Fibroblast of villous mesenchyme (primary cell): ENCODE measurements at places on chromosomes 1 and 21. TPM values are rescaled to one million over a fixed set of nuclear protein-coding genes. Genes with fewer than 3 reads are reported as not detected.

PTPRU gene
- 5.5 and 6.9 TPM in 2 replicates for total RNA-seq

SLC1A7 gene
- under 0.01 TPM in 2 replicates for total RNA-seq

ERG gene
- not detected in 2 replicates for total RNA-seq

RNU1-2 gene
- under 0.01 TPM in 1 of 2 replicates, not detected in the other for total RNA-seq

ATXN7L2 gene
- total RNA-seq, result 3.9 and 4.7 TPM in 2 replicates

SVBP gene
- total RNA-seq, result 15.8 and 17.3 TPM in 2 replicates

- DNase-seq, result no peak
Observed at GRCh38 chr1:27539901-27540861, 50.2 kb upstream of the WASF2 start.

DNA sequence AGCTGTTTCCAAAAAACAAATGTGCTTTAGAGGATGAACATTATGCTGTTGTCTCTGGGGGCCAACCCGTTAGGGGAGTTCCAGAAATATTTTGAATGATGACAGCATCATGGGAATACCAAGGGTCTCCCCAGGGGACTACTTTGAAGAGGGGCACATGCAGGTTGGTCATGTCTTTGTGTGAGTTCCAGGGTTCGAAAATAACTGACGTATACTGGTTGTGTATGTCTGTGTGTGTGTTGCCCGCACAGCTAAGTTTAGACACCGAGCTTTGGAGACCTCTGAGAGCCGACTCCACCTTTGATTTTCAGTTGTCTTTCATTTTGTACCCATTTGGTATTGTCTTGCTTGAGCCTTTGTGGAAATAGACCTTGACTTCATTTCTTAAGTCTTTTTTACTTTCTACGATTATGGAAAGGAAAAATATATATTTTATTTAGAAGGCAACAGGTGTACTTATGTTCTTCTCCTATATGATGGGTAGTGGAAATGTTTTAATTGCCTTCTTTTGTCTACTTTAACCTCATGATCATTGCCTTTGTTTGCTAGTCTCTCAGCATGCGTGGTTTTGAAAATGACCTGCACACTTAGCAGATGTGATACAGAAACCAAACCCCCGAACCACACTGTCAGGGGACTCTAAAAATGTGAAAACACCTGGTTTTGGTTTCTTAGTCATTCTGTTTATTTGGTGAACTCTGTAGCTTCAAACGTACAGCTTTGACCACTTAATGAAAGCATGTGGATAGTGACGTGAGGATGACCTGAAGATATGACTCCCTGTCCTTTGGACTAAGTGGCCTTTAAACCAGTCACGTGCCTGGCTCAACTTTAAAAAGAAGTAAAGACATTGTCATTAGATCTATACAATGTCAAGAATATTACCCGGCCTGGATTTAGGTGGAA is 56.5 kb downstream of the GALNT2 start:
- DNase-seq, result peak; percentile 79

DNA sequence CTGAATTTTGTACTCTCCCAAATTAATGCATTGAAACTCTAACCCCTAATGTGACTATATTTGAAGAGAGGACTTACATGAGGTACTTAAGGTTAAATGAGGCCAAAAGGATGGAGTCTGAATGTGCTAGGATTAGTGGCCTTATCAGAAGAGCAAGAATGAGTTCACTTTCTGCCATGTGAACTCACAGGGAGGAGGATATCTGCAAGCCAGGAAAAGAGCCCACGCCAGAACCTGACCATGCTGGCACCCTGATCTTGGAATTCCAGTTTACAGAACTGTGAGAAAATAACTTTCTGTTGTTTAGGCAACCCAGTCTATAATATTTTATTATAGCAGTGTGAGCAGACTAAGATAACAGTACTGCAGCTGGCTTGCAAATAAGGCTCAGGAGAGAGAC is 12.2 kb upstream of the FASLG start:
- peak; percentile 75 for DNase-seq

- peak; percentile 21 for DNase-seq
Observed at GRCh38 chr21:42781150-42781970, 98.0 kb downstream of the WDR4 start.

DNA sequence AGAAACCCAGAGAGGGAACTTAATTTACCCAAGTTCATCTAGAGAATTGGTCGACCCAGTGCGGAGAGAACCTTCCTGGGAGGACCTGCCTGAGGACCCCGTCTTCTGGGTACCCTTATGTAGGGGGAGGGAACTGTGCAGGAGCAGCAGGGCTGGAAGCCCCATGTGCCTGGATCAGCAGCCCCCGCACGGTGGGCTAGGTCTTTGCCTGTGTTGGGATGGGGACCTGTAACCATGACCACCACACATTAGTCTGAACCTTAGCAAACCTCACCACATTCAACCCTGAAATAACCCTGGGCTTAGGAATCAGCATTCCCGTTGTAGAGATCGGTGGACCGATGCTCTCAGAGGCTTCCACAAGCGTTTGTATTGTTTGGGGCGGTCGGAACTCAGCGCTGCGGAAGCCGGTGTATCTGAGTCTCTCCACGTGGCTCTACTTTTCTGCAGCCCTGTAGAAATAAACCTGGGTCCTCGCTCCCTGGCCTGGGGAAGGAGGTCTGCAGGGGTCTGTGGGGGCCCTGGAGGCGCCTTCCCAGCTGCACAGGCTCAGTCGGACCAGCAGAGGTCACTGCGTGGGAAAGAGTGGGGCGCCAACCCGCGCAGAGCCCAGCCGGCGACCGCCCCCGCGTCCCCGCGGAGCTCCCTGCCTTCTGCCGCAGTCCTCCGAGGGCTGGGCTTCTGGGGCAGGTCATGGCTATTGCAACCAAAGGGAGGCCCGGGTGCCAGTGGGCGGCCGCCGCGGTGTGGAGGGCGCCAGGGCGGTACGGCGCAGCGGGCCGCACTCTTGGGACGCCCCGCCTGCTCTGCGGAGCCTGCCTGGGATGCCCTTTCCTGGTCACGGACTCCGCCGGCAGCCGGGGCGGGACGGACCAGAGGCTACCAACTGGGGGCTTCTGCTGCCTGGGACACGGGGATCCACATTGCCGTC is 36.2 kb upstream of the KCNA10 start:
- DNase-seq, result peak; percentile 7

DNA sequence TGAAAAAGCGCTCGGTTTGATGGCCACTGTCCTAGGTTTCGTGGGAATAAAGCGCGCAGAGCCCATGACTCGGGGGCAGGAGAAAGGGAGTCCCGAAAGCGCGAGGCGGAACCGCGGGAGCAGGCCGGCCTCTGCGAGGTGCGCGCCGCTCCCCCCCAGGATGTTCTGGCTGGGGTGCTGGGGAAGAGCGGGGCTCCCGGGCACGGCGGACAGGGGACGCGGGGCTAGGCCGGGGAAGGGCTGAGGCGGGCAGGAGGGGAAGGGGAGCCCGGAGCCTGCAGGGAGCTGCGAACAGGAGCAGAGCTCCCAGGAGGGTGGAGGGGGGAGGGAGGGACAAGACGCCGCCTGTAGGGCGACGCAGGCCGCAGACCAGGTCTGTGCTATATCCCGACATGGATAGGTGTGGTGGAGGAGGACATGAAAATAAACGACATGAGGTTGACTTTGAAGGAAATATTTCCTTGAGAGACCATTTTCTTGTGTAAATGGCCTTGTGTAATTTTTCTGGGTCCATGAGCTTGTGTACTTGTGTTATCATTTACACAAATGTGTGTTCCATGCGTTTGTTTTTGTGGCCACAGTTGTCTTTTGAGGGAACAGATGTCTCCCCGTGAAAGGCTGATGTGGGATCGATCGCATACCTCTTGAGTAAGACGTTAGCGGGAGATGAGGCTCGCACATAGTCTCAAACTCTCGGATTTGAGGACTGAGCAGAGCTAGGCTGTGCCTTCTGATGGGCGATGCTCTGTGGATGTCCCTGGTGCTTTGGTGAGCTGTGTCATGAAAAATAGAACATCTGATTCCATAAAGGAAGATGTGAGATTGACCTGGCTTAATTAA is 1.3 kb downstream of the PCNT start:
- peak; percentile 59 for DNase-seq

DNA sequence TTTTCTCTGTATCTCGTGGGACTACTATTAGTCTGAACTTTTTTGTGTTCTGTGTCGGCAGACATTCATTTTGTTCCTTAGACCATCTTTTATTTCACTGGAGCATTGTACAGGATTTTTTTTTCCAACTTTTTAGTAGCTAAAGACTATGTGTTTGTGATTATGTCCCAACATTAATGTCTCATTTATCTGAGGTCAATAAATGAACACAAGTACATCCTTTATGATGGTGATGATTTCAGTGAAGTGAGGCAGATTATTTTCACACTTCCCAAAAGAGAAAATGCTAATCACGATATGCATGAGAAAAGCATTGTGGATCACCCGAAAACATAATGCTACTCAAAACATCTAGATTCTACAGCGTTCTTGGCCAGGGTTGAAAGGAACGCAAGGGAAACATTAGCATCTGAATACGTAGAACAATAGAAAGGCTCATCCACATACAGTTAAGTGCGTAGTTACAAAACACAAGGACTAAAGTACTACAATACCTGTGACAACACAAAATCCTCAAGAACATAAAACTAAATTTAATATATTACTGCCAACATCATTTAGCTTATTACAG is 981.7 kb upstream of the NCAM2 start:
- DNase-seq, result no peak

- peak; percentile 1 for DNase-seq
Observed at GRCh38 chr1:217135569-217135915, 412.3 kb upstream of the ESRRG start.
